ENCODE measurements at places on chromosomes 2 and 18.

DNA sequence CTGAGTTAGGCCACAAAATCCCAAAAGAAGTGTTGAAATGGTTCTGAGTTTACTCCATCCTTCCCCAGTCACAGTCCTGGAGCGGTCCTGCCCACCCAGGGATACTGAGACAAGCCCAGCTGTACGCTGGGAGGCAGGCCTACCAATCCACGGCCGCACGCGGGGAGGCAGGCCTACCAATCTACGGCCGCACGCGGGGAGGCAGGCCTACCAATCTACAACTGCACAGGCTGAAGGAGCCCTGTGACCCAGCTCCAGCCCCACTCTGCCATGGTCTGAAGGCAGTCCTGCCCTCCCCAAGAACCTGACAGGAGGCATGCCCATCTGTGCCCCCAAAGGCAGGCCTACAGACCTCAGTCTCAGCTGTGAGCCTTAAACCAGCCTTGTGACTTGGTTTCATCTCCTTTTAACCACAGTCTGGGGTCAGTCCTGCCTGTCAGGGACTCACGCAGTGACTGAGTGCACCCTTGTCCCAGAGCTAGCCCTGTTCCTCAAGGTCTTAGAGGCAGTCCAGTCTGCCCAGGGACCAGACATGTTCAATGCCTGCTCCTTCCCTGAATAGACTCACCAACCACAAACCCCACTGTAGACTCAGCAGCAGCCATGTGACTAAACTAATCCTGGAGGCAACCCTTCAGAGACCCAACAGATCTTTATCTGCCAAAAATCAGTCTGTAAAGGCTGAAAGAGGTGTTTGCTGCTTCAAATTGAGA is 36.8 kb downstream of the GPC1 start:
- DNase-seq = peak; percentile 49

DNA sequence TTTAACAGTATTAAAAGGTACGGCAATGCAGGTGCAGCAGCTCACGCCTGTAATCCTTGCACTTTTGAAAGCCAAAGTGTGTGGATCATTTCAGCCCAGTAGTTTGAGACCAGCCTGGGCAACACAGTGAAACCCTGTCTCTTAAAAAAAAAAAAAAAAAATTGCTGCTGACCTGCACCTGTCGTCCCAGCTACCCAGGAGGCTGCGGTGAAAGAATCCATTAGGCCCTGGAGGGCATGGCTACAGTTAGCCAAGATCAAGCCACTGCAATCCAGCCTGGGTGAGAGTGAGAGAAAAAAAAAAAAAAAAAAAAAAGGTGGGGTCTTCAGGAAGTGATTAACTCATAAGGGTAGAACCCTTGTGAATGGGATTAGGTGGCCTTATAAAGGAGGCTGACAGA is 12.8 kb downstream of the CUL3 start:
- no peak for DNase-seq

DNA sequence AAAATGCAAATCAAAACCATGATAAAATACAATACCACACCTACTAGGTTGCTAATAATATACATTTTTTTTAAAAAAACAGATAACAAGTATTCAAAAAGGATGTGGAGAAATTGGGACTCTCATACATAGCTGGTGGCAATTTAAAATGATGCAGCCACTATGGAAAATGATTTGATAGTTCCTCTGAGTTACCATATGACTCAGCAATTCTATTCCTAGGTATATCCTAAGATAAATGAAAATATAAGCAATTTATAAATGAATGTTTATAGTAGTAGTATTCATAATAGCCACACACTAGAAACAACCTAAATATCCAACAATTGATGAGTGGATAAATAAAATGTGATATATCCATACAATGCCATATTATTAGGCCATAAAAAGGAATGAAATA is 210.2 kb downstream of the MREG start:
- no peak for DNase-seq

GRCh38 chr2:170521299-170521698 is 193.8 kb upstream of the SP5 start:
- no peak for DNase-seq

- no peak for DNase-seq
These were observed 32.9 kb downstream of the ST8SIA5 start for GRCh38 chr18:46723856-46724415.

- no peak for DNase-seq
These were observed 49.8 kb downstream of the SLC4A5 start for GRCh38 chr2:74293191-74293991.

GRCh38 chr18:48428475-48429177 is 19.4 kb upstream of the ZBTB7C start:
- DNase-seq = no peak

GRCh38 chr18:49225160-49225559 is 235.3 kb downstream of the DYM start:
- DNase-seq = no peak

- no peak for DNase-seq
These were observed 41.5 kb upstream of the TANK start for GRCh38 chr2:161118722-161119121.

GRCh38 chr2:162297925-162298552 is 20.4 kb downstream of the IFIH1 start:
- DNase-seq = no peak

DNA sequence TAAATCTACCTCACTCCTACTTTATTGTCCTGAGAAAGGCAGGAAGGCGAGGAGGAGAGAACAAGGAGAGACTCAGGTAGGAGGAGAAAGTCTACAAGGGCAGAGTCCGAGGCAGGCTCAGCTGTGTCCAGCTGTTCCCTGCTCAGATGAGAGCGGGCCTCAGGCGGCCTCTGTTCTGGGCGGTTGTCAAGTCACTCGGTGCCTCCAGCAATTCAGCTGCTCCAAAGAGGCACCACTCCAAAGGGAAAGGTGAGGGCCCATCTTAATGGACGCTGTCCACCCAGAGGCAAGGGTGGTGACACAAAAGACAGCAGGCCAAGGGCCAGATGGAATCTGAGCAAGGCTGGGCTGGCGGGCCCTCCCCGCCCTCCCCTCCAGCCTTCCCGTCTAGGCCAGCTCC is 101.4 kb upstream of the EPAS1 start:
- DNase-seq = peak; percentile 71

DNA sequence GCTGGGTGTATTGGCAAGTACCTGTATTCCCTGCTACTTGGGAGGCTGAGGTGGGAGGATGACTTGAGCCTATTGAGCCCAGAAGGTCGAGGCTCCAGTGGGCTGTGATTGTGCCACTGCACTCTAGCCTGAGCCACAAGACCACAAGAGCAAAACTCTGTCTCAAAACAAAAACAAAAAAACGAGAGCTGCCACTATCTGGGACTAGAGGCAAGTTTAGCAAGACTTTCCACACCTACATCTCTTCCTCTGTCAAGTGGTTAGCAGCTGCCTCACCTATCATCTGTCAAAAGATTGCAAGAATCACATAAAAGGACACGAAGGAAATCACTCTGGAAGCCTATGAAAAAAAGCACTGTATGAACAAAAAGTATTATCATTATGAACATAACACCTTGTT is 55.2 kb upstream of the RIOK3 start:
- no peak for DNase-seq

All from vagina (tissue), 2 donors.